ENCODE measurements at places on chromosomes 2 and 18.
A peak's percentile ranks its signal among the peaks of the same experiment; 100 is the strongest.

DNA sequence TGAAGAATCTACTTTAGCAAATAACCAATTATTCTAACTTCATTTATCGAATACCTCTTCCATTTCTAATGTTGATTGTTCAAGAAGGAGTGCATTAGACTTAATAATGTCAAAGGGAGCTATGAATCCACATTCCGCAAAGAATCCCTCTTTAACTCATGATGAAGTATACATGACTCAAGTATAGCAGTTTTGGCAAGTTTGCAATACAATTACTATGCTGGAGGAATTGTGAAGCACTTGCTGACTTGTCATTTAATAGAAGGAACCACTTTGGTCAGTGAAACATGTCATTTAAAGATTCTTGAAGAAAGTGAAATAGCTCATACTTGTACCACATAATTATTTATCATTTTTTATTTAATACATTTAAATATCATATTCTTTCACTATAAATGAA lies 125.1 kb downstream of the SLC39A10 start:
- DNase-seq = no peak

DNA sequence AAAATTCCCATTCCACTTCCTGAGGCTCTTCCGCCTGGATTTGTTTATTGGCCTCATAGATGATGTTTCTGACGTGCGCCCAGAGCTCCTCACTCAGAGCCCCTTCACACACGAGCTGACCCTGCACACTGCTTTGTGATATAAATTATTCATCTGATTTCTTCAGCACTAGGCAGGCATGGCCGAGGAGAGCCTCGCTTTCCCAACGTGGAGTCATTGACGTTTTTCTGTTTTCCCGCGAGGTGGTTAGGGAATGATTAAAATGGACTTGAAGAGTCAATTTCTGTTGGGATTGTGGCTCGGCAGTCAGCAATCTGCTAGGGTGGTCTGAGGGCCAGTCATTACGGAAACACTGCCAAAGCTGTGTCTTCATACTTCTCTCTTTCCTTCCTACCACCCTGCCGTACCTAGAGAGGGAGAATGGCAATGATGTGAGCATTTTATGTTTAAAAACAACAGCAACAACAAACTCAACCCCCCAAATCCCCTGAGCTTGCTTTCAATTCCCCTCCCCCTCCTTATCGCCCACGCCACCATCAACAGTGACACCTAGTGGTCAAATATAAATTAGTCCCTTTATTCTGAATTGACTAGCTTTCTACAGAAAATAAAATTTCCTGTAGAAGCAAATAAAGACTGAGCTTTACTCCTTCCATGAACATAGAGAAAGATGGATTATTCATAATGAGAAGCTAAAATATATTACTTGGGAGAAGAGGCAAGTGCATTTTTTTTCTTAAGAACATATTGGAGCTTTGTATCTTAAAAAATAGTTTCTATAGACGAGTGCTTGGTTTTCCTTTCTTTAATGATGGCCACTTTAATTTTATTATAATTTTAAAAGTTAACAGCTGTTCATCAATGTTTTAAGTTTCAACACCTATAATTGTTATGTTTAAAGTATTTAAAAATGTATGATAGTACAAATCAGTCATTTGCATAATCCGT lies 285.1 kb downstream of the MTX2 start:
- peak; percentile 85 for DNase-seq

DNA sequence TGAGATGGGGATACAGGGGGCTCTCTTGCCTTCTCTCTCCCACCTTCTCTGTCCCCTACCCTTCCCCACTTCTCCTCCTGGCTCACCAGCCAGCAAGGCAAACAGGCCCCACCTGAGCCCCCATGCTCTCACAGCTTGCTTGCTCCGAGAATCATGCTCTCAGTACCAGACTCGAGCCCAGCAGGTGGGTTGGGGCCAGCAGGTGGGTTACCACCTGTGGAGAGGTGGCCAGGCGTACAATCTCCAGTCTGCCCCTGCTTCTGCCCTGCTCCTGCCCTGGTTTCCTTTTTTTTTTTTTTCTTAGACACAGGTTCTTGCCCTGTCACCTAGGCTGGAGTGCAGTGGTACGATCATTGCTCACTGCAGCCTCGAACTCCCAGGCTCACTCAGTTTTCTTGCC lies 214.5 kb downstream of the SH3RF3 start:
- no peak for DNase-seq

GRCh38 chr2:27041752-27042151 lies 9.0 kb downstream of the TMEM214 start:
- DNase-seq = no peak

- DNase-seq = no peak
Measured at GRCh38 chr2:162114271-162114670, 37.8 kb downstream of the GCG start.

DNA sequence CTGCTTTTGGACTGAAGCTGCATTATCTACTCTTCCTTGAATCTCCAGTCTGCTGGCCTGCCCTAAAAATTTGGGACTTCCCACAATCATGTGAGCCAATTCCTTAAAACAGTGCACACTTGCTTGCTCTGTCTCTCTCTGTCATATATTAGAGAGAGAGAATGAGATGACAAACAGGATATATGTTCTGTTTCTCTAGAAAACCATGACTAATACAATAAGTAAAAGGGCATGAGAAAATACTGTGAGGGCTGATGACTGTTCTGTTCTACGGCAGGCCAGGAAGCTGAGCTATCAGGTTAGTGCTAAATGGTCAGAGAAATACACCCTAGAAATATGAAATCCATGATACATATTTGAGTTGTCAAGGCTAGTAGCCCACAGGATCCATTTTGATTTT lies 1896.8 kb upstream of the CELF4 start:
- DNase-seq = no peak

GRCh38 chr2:98849113-98849512 lies 86.9 kb downstream of the CRACDL start:
- DNase-seq = no peak

GRCh38 chr2:241764275-241765241 lies 12.1 kb upstream of the GAL3ST2 start:
- no peak for DNase-seq

- no peak for DNase-seq
Measured at GRCh38 chr2:200253639-200254038, 52.9 kb upstream of the SPATS2L start.

GRCh38 chr2:9675415-9676351 lies 44.9 kb upstream of the YWHAQ start:
- DNase-seq = peak; percentile 18

- DNase-seq = peak; percentile 98
Measured at GRCh38 chr2:174395284-174395968, at the start of gene SCRN3. Gene SCRN3 (plus strand): TSS chr2:174395730. CDS start chr2:174398284, 2,554 bp downstream.
